ENCODE measurements at places on chromosomes 1 and 21.

- DNase-seq, result no peak
Measured at GRCh38 chr1:1918901-1919303, at the start of gene TMEM52. Gene TMEM52 (minus strand): TSS chr1:1919279. CDS start chr1:1919265, 14 bp downstream.

DNA sequence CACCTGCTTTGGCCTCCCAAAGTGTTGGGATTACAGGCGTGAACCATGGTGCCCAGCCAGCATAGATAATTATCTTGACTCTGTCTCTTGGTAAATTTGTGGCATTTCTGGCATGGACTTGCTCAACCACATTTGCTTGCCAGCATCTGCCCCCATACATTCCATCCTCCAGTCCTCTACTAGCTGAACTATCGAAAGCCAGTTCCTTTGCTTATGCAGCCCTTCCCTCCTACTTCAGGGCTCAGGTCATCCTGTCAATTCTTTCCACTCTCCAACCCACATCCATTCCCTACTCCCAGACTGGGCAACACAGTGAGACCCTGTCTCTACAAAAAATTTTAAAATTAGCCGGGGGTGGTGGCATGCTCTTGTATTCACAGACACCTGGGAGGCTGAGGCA lies 13.0 kb upstream of the UQCRHL start:
- no peak for DNase-seq

DNA sequence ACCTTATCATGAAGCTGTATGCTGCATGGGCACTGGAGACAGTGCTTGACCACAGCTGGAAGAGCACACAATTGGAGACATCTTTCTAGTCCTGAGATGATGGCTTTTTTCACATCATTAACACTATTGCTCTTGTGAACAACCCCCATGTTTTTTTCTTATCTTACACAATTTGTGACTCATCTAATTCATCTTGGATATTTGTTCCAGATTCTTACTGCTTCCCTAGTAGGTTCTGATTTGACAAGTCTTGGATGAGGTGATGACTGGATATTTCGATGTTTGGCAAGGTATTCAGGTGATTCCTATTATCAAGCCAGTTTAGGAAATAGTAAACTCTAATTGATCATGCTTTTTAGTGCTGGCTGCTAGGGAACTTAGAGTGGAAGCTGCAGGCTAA lies 23.7 kb downstream of the HLX start:
- DNase-seq, result no peak

DNA sequence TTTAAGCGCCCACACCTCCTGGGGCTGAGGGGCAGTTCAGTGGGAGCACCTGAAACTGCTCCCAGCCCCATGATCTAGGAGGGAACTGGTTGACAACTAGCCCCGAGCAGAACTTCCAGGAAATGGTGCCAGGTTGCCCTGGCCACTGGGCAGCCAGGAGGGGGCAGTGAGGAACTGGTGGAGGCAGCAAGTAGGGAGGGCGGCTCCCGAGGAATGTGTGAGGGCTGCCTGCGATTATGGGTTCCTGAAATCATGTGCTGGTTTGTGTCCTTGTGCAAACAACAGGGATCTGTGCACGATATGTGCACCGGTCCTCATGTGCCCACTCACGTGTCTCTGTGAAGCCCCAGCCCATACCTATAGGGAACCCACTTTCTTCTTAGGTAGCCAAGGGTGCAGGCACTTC lies 9.9 kb downstream of the GPR3 start:
- DNase-seq, result no peak

DNA sequence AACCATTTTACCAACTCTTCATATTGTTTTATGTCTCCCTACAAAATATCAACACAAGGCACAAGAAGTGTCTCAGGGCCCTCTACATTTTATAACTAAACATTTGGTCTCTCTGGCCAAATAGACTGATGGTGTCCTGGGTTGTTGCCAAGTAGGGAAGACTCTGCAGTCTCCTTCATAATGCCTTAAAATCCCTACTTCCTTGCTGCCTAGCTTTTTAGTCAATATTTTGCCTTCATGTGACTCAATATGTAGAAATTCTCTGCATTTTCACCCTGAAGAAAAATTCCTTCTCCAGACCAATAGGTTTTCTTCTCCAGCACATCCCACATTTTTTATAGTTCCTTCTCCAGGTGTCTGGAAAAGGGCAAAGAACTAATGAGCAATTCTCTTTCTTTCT lies 72.6 kb upstream of the IPO9 start:
- DNase-seq, result no peak

DNA sequence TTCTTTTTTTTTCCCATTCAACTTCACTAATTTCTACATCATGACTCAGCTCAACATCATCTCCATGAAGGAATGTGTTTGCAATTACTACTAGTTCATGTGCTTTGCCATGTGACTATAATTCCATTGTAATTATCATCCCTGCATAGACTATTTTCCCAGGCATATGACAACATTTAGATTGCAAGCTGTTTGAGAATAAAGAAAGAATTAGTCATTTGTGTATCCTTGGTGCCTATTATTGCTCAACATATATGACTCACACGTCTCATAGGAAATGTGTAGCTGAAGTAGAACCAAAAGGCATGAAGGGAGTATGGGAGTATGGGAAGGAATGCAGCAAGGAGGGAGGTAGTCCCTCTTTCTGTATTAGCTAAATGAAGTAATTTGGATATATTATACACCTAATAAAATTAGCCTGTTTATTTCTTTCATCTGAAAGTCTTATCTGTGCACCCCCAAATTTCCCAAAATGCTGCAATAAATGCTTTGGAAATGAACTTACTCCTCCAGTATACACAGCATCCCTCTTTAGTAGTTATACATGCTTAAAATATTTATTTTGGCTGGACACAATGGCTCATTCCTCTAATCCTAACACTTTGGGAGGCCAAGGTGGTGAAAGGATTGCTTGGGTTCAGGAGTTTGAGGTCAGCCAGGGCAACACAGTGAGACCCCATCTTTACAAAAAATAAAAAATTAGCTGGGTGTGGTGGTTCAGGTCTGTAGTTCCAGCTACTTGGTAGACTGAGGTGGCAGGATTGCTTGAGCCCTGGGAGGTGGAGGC lies 316.9 kb upstream of the ADGRL4 start:
- DNase-seq, result no peak

- DNase-seq, result no peak
Measured at GRCh38 chr1:21184276-21184675, 7.6 kb upstream of the EIF4G3 start.

DNA sequence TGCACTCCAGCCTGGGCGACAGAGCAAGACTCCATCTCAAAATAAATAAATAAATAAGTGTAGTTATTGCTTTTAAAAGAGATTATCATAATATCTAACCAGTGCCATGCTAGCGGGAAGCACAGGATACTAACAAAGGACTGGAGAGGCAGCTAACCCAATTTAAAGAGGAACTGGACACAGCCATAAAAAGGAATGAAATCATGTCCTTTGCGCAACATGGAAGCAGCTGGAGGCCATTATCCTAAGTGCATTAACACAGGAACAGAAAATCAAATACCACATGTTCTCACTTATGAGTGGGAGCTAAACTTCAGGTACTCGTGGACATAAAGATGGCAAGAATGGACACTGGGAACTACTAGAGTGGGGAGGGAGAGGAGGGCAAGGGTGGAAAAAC lies 54.9 kb downstream of the TM2D1 start:
- no peak for DNase-seq

- no peak for DNase-seq
Measured at GRCh38 chr1:233240371-233240770, 55.2 kb downstream of the PCNX2 start.

DNA sequence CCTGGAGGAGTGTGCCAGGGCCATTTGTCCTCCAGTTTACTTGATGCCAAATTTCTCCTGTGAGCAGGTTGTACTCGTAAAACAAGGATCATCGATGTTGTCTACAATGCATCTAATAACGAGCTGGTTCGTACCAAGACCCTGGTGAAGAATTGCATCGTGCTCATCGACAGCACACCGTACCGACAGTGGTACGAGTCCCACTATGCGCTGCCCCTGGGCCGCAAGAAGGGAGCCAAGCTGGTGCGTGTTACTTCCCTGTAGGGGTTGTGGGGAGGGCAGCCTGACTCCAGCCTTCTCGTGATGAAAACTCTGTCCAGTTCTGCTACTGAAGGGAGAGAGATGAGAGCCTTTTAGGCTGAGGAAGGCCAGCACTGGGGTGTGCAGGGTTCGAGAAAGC lies 2.2 kb downstream of the RPS8 start:
- DNase-seq, result no peak

DNA sequence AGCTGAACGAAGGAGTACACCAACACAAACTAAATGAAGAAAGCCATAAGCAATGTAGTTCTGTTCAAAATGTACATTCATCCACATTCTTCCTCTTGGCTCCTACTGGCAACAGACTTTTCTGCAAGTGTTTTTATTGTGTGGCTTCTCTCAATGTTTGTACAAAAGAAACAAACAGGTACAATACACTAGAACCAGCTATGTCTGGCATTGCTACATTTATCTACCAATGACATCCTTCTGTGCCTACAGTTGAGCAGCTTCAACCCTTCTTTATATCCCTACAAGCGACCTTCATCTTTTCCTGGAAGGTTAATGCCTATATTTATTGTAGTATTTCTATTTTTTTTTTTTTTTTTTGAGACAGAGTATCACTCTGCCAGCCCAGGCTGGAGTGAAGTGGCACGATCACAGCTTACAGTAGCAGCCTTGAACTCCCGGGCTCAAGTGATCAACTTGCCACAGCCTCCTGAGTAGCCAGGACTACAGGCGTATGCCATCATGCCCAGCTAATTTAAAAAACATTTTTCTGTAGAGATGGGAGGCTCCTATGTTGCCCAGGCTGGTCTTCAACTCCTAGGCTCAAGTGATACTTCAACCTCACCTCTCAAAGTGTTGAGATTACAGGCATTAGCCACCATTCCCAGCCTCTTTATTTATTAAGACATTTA lies 89.3 kb downstream of the ASH1L start:
- DNase-seq, result no peak

DNA sequence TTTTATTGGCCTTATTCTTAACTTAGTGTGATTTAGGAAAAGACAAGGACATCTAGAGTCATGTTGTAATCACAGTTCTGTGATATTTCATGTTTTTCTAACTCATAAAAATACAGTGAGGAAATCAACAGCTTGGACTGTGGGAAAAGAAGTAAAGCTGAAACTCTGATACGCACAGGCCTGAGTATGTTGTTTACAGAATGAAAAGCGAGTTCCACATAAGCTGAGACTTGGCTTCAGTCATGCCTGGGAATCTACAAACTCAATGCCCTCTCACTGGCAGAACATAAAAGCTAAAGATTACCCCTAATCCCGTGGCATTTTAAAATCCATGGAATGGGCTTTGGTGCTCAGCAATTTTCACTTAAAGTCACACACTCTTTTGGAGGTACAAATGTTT lies 23.6 kb upstream of the ATP5PO start:
- DNase-seq, result no peak

GRCh38 chr1:51344276-51344601 lies 13.9 kb upstream of the TTC39A start:
- no peak for DNase-seq

GRCh38 chr21:41952568-41953248 lies 1.1 kb downstream of the C2CD2 start:
- no peak for DNase-seq

DNA sequence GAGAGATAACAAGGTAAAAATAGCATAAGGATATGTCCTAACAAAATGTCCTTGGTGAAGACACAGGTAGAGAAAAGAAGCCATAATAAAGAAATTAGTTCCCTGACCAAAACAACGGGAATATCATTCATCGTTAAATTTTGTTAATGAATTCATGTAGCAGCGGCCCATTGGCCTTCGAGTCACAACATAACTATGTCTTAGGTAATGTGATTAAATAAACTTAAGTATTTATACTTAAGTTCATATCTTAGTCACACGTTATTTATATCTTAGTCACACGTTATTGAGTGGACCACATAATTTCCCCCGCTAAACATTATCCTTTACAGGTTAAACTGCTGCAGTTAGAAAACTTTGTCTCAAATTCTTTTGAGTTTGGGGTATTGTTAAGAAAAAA lies 1.2 kb downstream of the NEXN start:
- no peak for DNase-seq

- no peak for DNase-seq
Measured at GRCh38 chr1:233828480-233828879, 76.0 kb upstream of the SLC35F3 start.

DNA sequence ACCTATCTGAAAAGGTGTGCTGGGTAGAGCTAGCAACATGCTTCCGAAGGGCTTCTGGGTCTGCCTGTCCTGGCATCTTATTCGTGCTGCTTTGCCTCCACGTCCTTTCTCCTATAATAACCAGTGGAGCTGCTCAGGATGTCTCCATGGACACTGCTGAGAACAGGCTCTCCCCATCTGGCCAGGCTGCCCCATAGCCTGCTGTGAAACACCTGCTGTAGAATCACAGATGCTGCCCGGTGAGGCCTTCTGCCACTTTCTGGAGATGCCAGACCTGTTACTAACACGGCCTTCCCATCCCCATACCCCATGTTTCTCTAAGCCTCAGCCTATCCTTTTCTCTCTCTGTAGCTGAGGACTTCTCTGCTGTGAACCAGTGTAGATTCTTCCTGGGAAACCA lies 120.5 kb downstream of the IER5 start:
- DNase-seq, result no peak

GRCh38 chr1:52927212-52928014 lies at the start of gene SCP2:
Gene SCP2 (plus strand): TSS chr1:52927276. CDS start chr1:52927397, 121 bp downstream.
- peak; percentile 14 for DNase-seq

DNA sequence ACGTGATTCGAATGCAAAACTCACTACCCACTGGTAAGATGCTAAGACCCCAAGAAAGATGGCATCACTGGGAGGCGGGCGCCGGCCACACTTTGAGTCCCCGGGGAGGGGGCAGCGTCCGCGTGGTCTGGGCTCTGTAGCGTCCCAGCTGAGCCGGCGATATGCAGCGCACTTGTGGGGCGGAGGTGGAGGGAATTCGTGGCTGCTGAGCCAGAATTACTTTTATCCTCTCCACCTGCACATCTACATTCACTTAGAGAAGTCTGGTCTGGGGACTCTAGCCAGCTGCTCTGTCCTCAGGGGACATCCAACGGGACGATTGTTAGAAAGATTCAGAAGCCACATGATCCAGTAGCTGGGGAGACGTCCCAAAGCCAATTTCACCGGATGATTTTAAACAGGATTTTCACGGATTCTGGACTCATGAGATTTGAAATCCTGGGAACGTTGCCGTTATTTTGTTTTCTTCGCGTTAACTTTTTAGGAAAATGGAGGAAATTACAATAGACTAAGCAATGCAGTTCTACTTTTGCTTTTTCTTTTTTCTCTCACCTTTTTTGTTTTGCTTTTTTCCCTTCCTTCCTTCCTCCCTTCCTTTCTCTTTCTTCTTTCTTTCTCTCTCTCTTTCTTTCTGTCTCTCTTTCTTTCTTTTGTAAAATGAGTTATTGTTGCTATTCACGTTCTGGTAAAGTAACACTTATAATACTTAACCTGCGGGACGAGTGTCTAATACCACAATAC lies 1.3 kb downstream of the JAM2 start:
- DNase-seq, result peak; percentile 10

GRCh38 chr21:44923480-44924084 lies 2.9 kb upstream of the ITGB2 start:
- DNase-seq, result no peak

- no peak for DNase-seq
Measured at GRCh38 chr1:225483818-225484656, 56.2 kb upstream of the LBR start.
